Transverse colon (tissue), 4 donors: ENCODE measurements at places on chromosomes 1 and 21. TPM values are rescaled to one million over a fixed set of nuclear protein-coding genes. Genes with fewer than 3 reads are reported as not detected.

DNA sequence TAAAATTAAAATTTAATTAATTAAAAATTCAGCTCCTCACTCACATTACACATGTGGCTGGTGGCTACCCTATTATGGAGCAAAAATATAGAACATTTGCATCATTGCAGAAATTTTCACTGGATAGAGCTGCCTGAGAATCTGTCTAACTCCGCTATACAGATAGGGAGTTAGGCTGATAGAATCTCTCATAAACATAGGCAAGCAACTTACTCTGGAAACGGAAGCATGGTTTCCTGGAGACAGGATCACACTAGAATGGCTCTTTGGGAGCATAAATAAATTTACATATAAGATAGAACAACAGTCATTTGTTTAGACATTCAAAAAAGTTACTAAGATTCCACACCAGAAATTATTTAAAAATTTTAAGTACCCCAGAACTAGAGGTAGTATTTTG, 12.2 kb upstream of the LAMC2 start:
- no peak overlapping the region for H3K27ac ChIP-seq
- no peaks in the 10 kb centered on the region for H3K36me3 ChIP-seq
- no peaks in the 10 kb centered on the region for H3K27me3 ChIP-seq

Gene CBR1
- total RNA-seq, result 277 TPM

- no peak overlapping the region for H3K4me3 ChIP-seq
- no peaks in the 10 kb centered on the region for H3K27me3 ChIP-seq
- H3K4me1 ChIP-seq, result no peaks in the 10 kb centered on the region
- no peak for DNase-seq
- H3K27ac ChIP-seq, result no peak overlapping the region
Measured at GRCh38 chr1:171457412-171457811, 27.9 kb upstream of the PRRC2C start.

DNA sequence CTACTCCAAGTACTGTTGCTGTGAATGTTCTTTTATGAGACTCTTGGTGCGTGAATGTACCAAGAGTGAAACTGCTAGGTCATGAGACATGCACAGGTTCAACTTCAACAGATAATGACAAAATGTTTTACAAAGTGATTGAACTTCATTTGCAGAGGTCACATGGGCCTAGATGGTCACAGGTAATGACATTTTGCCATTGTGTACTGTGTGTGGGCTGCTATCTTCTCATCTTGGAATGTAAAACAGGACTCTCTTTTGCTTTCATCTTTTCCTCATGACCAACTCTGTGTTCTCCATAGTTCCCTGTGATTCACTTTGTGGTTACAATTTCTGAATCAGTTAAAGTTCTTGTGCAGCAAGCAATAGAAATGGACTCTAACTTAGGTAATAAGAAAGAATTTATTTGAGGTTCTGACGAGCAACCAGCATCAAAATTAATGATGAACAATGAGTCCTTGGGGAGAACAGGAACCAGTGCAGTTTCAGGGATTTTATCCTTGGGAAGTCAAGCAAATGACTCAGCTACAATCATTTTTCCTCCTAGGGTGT, 16.2 kb upstream of the TSNAX start:
- no peak overlapping the region for H3K27ac ChIP-seq
- no peaks in the 10 kb centered on the region for H3K4me1 ChIP-seq
- H3K27me3 ChIP-seq, result no peaks in the 10 kb centered on the region
- H3K36me3 ChIP-seq, result no peaks in the 10 kb centered on the region
- no peak for DNase-seq
